ENCODE measurements at places on chromosomes 7 and 10.

- no peak for DNase-seq
Observed at GRCh38 chr7:48088559-48089045, 463 bp upstream of the UPP1 start.

GRCh38 chr7:104848138-104848990 is 165.6 kb upstream of the KMT2E start:
- no peak for DNase-seq

- DNase-seq, result no peak
Observed at GRCh38 chr10:20748551-20748950, 148.6 kb downstream of the NEBL start.

GRCh38 chr7:70795948-70796347 is 336.0 kb upstream of the GALNT17 start:
- no peak for DNase-seq

GRCh38 chr10:7075110-7075509 is 335.7 kb downstream of the SFMBT2 start:
- DNase-seq, result no peak

DNA sequence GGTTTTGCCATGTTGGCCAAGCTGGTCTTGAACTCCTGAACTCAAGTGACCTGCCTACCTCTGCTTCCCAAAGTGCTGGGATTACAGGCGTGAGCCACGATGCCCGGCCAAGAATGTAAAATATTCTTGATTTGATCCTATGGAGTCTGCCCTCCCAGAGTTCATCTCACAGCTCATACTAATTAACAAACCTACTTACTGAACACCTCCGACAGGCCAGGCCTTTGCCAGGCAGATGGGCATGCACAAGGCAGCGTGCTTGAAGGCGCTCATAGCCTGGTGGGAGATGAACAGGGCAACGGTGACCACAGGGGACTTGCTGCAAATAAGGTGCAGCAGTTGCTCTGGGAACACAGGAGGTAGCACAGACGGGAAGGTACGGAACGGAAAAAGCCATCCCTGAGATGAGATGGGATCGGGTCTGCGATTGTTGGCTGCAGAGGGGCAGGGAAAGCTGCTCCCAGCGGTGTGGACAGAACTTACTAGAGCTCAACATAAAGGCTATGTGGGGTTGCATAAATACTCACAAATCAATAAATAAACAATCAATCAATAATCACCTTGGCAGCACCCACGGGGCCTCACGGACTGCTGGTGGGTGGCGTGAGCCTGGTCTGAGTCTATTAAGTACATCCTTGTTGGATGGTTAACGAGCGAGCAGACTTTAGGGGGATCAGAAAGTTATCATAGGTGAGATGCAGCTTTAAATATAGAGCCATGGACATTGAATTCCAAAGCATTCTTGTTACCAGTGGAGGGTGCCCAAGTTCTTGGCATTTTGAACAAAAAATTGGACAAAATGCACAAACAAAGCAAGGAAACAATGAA is 4.7 kb downstream of the ACBD7 start:
- no peak for DNase-seq

- DNase-seq, result no peak
Observed at GRCh38 chr7:69635555-69636185, 37.4 kb downstream of the AUTS2 start.

GRCh38 chr10:120431251-120431651 is 25.8 kb upstream of the PLPP4 start:
- no peak for DNase-seq

- DNase-seq, result no peak
Observed at GRCh38 chr10:104424719-104425118, 71.1 kb downstream of the CFAP58 start.

GRCh38 chr10:23516530-23516929 is 77.7 kb downstream of the OTUD1 start:
- no peak for DNase-seq

- no peak for DNase-seq
Observed at GRCh38 chr10:128813574-128813973, 653.5 kb upstream of the MGMT start.

GRCh38 chr7:99218406-99219184 is 10.7 kb upstream of the KPNA7 start:
- no peak for DNase-seq

GRCh38 chr10:58755677-58756076 is 243.0 kb downstream of the BICC1 start:
- DNase-seq, result no peak

GRCh38 chr10:33800545-33800944 is 466.1 kb upstream of the NRP1 start:
- no peak for DNase-seq

DNA sequence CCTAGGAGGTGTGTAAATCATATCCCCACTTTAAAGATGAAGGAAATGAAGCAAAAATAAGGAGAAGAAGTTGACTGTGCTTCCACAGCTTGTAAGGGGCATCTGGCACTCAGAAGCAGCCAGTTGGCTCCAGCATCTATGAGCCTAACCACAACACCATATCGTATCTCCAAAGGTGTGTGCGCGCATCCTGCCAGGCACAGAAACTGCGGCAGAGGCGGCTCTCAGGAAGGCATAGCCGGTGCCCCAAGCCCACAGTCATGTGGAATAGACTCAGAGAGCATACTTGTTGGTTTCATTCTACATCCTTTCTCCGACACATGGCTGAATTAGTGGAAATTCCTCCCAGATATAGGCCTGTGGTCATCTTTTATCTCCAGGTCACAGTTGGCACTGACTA is 423.9 kb downstream of the CALN1 start:
- DNase-seq, result no peak

- no peak for DNase-seq
Observed at GRCh38 chr10:3693022-3693697, 91.8 kb downstream of the KLF6 start.

All from activated CD8-positive, alpha-beta memory T cell treated with anti-CD3 and anti-CD28 coated beads for 4 hours (primary cell).